ENCODE measurements at places on chromosomes 1 and 21.

- no peak for DNase-seq
These were observed 185.6 kb upstream of the KCNK2 start for GRCh38 chr1:214896921-214897320.

DNA sequence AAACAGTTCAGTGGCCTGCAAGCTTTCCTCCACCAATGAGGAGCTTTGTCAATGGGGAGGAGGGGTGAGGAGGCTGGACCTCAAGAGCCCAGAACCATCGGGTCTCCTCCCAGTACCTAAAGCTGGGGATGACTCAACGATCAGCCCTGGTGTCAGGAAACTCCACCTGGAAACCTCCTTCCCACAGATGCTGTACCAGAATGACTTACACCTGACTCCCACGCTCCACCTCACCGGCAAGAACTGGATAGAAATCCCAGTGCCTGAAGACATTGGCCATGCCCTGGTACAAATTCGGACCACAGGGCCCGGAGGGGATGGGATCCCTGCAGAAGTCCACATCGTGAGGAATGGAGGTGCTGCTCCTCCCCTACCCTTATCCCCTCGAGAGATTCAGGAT is 11.4 kb downstream of the TMEM81 start:
- no peak for DNase-seq

- no peak for DNase-seq
These were observed 116.2 kb downstream of the RIPK4 start for GRCh38 chr21:41650526-41651145.

- DNase-seq = no peak
These were observed 46.4 kb downstream of the BEND5 start for GRCh38 chr1:48730164-48730910.

GRCh38 chr1:58764294-58764978 is 19.4 kb downstream of the JUN start:
- DNase-seq = peak; percentile 85

GRCh38 chr1:81225789-81226602 is 574.7 kb upstream of the ADGRL2 start:
- no peak for DNase-seq

DNA sequence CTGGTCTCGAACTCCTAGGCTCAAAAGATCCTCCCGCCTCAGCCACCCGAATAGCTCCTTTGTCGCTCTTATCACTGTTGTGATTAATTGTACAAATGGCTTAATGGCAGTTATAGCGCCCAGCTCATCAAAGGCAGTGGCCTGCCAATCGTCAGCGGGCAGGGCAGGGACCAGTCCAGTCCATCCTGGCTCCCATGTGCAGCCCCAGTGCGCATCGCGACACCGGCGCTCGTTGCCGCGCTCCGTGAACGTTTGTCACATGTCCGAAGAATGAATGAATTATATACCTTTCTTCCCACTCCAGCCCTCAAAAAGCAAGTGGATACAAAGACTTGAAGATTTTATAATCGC is 18.4 kb downstream of the MTX1 start:
- DNase-seq = peak; percentile 38

- peak; percentile 54 for DNase-seq
These were observed 5.0 kb downstream of the MEF2D start for GRCh38 chr1:156495401-156496140.

GRCh38 chr21:23963454-23963853 is 1643.8 kb downstream of the MRPL39 start:
- no peak for DNase-seq

DNA sequence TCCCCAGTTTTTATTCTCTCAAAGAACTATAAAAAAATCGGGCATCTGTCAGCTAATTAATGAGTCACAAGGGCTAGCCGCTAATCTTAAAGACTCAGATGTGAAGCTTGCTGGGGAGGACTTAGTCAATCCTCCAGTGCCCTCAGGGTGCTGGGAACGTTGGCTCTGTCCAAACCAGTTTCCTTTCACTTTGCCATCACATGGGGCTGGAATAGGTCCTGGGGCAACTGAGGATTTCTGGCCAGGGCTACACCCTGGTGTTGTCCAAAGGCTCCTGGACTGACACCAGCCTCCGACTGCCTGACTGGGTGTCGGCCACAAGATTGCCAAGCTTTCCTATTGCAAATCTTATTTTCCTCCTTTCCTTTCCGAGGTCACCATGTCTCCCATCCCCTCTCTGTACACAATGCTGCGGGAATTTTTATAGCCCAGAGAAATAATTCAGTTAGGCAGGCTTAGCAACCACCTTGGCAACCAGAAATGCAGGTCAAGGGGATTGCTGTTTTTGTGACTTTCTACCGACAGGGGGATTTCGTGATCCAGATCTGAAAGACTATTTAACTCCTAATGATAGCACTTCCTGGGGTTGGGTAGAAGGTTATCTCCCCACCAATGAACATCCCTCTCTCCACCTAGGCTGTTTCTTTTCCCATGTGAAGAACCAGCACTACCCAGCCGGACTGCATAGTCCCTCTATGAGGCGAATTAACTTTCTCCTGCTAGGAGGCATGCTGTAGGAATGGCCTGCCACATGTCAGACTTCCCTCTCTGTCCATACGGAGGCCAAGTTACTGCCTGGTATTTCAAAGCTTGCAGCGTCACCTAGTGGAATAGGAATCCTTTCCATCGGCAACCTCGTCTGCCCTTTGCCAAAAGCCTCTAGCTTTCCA is 29.9 kb upstream of the CTBS start:
- peak; percentile 95 for DNase-seq

GRCh38 chr1:24857507-24858133 is 72.5 kb downstream of the RUNX3 start:
- no peak for DNase-seq

All from fibroblast of mammary gland (primary cell).